ENCODE measurements at places on chromosomes 5 and 9.

- no peak for DNase-seq
Observed at GRCh38 chr5:133360693-133361472, 251.5 kb downstream of the FSTL4 start.

DNA sequence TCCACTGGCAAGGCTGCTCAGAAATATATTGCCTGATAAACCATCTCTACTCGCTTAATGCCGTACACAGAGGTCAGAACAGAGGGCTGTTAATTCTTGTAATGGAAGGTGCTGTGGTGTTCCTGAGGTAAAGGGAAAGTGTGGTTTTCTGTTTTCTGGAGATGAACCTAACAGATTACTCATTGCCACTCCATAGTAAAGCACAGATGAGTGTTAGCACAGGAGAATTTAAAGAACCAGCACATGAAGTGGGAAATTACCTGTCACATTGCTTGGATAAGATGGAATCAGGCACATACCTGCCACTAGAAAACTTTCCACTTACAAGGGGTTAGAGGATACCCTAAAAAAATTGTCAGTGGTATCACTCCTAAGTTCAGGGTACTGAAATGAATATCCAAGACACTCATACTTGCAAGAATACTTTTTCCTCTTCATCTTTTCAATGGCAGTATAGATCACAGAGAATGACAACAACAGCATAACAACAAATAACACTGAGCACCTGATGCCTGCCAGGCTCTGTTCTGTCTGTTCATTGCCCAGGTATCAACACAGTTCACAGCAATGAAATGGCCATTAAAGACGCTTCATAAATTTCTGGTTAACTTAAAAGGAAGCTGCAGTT lies 152.9 kb upstream of the GNA14 start:
- no peak for DNase-seq

GRCh38 chr9:122468735-122469134 lies 9.0 kb downstream of the OR1J1 start:
- DNase-seq: no peak

- DNase-seq: no peak
Observed at GRCh38 chr5:164962329-164962961, 1457.0 kb downstream of the MAT2B start.

- no peak for DNase-seq
Observed at GRCh38 chr5:158511454-158511853, 588.3 kb downstream of the EBF1 start.

- DNase-seq: no peak
Observed at GRCh38 chr5:89604342-89604741, 721.4 kb upstream of the MEF2C start.

DNA sequence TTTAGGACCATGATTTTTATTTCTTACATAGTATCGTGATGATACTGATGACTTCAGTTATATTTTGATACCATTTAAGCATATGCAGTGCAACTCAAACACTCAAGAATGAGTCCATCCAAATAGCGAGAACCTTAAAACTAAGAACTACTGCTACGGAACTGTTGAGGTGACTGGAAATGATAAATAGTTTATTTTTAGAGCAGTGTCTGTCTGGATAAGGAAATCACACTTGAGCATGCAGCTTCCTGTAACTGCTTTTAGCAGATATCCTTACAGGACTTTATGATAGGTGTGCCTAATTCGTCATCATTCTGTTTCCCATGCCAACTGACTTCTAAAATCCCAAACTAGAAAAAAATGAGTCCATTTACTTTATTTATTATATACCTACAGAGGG lies 85.5 kb downstream of the ADGRV1 start:
- DNase-seq: no peak

GRCh38 chr9:33851301-33851700 lies 34.3 kb downstream of the UBE2R2 start:
- no peak for DNase-seq

- DNase-seq: peak; percentile 63
Observed at GRCh38 chr9:97853844-97854695, 1.0 kb downstream of the FOXE1 start.

DNA sequence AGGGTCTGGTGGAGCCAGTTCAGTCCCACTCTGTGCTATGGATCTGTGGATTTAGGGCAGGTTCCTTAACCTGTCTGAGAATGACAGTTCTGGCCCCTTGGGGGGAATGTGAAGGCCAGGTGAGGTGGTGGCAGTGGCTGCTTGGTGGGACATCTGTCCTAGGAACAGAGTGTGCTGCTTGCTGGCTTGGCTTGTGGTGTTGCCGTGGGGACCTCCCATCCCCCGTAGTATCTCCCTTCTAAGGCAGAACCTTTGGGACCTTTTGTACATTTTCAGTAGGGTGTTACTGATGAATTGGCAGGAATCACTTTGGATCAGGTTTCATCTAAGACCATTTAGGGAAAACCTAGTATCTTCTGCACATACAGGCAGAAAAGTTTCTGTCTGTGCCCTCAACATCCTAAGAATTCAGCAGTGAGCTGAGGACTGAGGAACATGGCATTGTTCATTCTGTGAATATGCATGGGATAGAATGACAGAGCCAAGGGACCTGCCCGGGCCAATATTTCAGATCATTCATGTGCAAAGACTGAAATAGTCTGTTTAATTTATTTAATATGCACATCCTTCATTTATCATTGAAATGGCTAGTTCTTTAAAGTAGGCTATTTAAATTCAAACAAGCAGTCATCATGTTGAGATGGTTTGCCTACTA lies 64.6 kb downstream of the WNK2 start:
- DNase-seq: no peak

DNA sequence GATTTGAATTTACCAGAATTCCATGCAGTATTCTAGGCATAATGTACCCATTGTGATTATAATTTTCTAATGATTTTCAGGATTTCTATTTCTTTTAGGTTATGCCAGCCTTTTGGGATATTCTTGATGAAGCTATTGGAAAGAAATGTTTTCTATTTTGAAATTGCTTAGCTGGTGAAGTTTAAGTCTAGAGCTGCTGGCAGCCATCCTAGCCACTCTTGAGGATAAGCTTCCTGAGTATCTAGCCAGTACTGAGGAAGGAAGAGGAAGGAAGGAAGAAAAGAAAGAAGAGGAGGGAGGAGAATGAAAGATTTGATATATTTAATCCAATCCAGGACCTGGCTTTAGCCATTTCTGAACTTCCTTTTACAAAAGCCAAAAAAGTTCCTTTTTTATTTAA lies 142.1 kb upstream of the DAB2 start:
- no peak for DNase-seq

DNA sequence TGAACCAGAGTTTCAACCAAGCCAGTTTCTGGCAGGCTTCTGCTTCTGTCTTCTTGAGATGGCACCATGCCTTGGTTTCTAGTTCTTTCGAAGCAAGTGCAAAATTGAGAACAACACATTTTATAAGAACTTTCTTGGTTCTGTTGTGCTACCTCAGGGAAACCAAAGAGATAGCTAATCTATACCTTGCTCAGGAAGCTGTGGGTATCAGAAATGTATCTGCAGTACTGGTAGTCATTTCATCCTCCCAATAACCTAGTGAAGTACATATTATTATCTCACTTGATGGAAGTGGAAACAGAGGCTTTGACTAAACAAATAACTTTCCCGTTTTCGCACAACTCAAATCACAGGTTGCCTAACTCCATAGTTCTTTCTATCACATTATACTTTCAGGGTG lies 246.6 kb downstream of the ENC1 start:
- DNase-seq: no peak

DNA sequence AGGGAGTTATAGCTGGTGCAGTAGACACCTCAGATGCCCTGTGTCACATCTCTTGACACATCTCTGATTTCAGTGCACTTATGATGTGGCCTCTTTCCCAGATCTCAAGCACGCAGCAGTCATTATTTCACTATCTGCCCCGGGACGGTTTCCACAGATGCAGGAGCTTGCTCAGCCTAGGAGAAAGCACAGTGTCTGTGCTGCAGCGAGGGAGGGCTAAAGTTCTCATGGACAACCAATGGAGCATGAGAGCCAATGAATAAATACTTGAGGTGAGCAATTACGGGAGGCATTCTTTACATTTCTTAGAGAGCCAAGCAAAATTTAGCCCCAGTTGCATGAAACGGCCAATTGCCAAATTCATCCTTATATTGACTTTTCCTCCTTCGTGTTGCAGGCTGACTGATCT lies 7.4 kb upstream of the MOB3B start:
- no peak for DNase-seq

- peak; percentile 91 for DNase-seq
Observed at GRCh38 chr5:143008809-143009521, 238.8 kb downstream of the ARHGAP26 start.

DNA sequence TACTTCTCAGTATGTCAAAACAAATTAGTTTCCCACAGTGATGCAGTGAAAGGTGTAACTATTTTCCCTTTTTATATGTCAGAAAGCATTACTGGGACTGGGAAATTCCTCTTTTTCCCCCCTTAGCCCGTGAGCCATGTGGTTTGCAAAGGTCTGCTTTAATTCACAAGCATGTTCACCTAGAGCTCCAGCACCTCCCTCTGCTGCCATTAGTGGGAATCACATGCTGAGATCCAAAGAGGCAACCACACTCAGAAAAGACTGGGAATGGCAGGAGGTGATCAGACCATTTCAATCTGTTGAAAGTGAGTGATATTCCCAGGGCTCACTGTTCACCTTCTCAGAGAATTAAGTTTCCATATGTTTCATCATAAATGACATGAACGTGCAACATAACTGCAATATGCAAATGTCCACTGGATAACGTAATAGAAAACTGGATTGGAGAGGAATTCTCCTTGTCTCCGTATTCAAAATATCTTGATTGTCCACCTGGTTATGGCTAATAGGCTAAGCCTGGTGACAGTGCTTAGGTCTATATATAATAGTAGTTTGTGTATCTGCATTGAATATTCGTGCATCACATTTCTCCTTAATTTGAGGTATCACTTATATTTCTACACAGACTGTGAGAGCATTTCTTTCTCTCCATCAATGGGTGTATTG lies 703.5 kb upstream of the WWC1 start:
- no peak for DNase-seq

- no peak for DNase-seq
Observed at GRCh38 chr9:89304834-89305188, 6.2 kb upstream of the CKS2 start.

All from central memory CD4-positive, alpha-beta T cell (primary cell).